ENCODE measurements at places on chromosomes 13 and 19.

GRCh38 chr13:112770504-112770903, 80.7 kb downstream of the ATP11A start:
- DNase-seq, result no peak

DNA sequence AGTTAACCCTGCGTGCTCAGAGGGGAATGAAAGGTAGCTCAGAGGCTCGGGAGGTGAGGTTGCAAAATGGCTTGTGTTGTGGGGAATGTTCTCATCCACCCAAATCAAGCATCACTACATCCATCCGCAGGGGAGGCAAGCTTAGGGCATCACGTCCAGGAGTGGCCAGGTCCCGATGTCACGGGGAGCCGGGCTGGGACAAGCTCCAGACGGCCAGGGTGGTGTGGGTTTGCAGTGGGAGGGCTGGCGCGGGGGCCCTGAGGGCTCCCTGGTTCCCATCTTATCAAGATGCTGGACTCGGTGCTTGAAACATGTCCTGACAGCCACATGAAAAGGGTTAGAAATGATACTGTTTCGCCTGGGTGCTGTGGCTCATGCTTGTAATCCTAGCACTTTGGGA, 25.8 kb downstream of the EPN1 start:
- DNase-seq, result no peak

GRCh38 chr19:14174883-14175282, 31.1 kb downstream of the ADGRL1 start:
- no peak for DNase-seq

DNA sequence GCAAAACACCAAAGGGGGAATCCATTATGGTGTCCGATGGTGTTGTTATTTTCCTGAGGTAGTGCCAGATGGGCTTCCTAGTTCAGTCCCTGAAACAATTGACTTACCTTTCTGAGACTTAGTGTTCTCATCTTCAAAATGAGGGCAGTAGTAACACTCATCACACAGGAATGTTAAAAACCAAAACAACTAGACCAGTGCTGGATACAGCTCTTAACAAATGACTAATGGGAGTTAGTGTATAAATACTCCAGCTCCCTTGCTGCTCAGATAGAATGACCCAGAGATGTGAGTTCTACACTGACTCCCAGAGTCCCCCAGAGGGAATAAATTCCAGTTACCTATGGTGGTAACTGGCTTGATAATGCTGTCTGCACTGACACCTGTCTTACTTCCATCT, 49.9 kb downstream of the MBD3L2B start:
- no peak for DNase-seq

- no peak for DNase-seq
Measured at GRCh38 chr13:110913322-110914080, 1.4 kb downstream of the ANKRD10 start.

GRCh38 chr19:15954820-15955219, 6.0 kb downstream of the OR10H4 start:
- DNase-seq, result no peak

GRCh38 chr19:29666578-29667386, 1.5 kb downstream of the PLEKHF1 start:
- no peak for DNase-seq

DNA sequence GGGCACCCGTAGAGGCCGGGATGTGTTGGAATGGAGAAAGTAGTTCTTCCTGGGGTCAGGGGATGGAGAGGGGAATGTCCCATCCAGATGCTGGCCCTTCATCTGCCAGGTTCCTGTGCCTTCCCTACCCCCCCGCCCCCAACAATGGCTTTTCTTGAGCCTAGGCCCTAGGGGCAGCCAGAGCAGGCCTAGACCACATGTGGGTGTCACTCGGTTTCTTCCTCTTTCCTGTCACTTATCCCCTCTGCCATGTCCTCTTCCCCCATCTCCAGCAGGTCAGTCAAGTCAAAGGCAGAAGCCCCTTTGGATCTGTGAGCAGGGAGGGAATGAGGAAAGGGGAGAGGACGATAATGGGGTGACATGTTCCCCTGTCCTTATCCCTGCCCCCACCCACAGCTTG, 36.4 kb downstream of the LYL1 start:
- no peak for DNase-seq

DNA sequence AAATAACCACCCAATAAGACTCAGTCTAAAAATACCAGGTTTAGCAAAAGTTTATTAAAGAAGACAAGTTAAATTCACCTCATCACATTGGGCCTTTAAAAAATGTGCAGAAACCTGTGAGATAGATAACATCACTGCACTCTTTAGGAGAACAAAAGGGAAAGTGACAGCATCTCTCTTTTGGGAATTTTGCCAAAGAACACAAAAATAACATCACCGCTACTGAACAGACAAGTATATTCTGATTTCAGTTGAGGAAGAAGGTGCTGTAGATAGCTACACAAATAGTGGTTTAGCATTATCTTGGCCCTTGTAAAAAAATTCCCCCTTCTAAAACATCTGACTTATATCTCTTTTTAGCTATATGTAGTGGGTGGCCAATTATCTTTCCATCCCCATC, 244.7 kb downstream of the VWA8 start:
- no peak for DNase-seq

DNA sequence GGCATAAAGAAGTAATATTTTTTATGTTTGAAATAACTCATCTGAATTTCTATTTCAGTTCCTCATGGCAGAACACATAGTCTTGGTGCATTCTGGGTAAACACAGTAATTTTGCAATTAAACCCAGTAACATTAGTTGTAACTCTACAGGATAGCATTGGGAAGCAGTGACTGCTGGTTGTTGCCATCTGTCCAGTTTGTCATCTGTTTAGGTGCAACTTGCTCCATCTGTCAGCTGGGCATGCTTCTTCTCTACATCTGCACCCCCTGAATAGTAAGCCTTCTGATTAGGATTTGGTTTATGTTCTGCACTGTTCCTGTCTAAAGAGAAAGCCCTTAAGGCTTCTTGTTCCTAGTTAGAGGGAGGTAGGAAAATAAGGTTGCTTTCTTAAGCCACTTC, 63.5 kb upstream of the CSNK1A1L start:
- DNase-seq, result no peak

GRCh38 chr13:101092985-101093384, 323.3 kb downstream of the NALCN start:
- no peak for DNase-seq

GRCh38 chr19:13920524-13920923, 14.5 kb downstream of the CC2D1A start:
- DNase-seq, result no peak

- DNase-seq, result no peak
Measured at GRCh38 chr13:24654741-24655140, 25.5 kb upstream of the ATP12A start.

- no peak for DNase-seq
Measured at GRCh38 chr13:110377826-110378201, 70.7 kb downstream of the COL4A2 start.

DNA sequence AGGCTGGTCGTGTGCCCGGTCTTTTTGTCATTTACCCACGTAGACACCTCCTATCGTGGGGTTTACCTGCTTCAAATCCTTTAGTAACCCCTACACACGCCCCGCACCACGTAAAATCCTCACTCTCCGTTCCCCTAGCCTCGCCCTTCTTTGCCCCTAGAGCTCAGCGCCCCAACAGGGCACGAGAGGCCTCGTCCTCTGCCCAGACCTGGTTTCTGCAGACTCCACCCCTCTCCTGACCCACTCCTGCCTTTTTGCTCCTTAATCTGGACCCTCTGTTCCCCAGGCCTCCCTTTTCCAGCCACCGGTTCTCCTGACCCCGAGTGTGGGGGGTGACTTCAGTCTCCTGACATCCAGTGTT, 412 bp downstream of the ZNF528 start:
- no peak for DNase-seq

- DNase-seq, result no peak
Measured at GRCh38 chr13:98658131-98658530, 81.2 kb upstream of the STK24 start.

DNA sequence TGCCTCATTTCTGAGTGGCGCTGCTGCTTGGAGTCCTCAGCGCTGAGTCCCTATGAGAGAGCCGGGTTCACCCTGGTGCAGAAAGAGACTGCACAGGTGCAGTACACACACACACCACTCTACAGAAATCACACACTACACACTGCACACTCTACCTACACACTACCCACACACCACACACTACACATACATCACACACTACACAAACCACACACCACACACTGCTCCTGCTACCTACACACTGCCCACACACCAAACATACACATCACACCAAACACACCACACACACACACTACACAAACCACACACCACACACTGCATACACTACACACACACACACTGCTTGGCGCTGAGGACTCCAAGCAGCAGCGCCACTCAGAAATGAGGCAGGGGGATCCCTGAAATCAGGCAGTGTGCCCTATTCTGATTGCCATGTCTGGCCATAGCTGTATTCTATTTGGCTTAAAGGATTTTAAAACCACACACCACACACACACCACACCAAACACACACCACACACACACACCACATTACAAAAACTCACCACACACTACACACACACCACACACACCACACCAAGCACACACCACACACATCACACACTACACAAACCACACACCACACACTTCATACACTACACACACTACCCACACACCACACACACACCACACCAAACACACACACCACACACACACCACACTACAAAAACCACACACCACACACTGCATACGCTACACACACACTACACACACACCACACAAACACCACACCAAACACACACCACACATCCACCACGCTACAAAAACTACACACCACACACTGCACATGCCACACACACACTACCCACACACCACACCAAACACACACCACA, 4.9 kb downstream of the MAG start:
- no peak for DNase-seq

DNA sequence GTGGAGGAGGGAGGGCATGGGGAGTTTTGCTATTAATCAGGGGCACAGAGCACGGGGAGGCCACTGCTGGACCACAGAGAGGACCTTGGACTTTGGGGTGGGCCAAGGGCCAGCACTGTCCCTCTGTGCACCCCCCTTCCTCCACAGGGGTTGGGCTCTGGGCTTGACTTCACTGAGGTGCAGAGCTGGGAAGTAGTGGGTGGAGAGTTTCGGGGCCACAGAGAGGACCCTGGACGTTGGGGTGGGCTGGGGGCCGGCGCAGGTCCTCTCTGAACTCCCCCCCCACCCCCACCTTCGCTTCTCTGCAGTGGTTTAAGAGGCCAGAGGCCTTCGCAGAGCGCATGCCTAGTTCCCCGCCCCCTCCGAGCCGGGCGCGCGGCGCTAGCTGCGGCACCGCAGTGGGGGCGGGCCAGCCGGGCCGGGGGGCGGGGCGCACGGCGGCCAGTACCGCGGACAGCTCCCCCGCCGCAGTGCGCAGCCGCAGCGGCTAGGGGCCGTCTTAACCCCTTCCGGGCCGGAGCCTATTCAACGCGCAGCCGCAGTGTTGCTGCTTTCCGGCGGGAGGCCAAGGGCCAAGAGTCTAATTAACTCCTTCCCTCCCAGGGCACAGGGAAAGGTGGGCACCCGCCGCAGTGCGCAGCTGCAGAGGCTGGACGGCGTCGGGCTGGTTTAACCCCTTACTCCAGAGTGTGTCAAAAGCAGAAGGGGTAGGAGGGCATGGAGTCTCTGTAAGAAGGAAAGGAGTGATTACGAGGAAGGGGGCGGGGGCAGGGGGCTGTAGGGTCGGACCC, 3.7 kb downstream of the KCNC3 start:
- DNase-seq, result no peak

DNA sequence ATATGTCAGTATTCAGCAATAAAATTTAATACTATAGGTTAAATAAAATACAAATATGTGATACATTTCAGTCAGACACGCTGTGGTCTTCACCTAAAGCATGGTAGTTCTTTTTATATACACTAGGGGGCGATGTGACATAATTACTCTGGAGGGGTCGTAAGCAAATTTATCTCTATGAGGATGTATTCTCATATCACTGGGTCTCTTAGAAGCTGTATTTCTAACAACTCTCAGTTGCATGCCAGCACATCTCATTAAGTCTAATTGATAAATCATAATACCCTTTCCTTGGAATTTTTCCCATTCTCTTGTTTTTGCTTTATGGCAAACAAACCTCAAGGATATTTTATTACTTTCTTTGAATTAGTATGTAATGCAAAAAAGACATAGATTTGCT, 3.9 kb upstream of the PCDH17 start:
- DNase-seq, result no peak

- DNase-seq, result no peak
Measured at GRCh38 chr13:42028113-42028799, 20.2 kb upstream of the DGKH start.

DNA sequence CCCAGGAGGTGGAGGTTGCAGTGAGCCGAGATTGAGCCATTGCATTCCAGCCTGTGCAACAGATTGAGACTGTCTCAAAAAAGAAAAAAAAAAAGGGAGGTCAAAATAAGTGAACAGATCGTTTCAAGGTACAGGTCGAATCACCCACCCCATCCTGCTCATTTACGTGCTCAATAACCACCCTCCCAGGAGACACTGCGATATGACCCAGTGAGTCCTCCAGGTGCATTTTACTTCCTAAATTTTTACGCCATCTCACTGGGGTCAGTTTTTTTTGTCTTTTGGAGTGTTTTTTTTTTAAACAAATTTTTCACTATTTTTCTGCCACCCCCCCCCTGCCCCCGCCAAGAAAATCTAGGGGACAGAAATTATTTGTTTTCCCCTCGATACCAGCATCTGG, 68.1 kb downstream of the ZNF486 start:
- no peak for DNase-seq

DNA sequence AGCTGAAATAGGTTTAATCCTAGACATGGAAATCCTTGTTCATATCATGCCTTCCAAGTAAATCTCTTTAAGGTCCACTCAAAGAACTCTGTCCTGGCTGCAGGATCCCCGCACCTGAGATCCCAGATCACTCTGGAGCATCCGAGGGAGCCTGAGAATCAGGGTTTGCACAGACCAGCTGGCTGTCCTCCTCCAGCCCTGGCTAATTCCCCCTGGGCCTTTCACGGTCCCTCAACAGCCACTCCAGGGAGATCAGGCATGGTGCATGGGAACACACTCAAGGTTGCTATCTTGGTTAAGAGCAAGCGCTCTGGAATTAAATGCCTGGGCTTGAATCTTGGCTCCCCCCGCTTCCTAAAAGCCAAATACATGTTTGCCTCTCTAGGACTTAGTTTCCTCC, 130.8 kb downstream of the IRS2 start:
- no peak for DNase-seq

DNA sequence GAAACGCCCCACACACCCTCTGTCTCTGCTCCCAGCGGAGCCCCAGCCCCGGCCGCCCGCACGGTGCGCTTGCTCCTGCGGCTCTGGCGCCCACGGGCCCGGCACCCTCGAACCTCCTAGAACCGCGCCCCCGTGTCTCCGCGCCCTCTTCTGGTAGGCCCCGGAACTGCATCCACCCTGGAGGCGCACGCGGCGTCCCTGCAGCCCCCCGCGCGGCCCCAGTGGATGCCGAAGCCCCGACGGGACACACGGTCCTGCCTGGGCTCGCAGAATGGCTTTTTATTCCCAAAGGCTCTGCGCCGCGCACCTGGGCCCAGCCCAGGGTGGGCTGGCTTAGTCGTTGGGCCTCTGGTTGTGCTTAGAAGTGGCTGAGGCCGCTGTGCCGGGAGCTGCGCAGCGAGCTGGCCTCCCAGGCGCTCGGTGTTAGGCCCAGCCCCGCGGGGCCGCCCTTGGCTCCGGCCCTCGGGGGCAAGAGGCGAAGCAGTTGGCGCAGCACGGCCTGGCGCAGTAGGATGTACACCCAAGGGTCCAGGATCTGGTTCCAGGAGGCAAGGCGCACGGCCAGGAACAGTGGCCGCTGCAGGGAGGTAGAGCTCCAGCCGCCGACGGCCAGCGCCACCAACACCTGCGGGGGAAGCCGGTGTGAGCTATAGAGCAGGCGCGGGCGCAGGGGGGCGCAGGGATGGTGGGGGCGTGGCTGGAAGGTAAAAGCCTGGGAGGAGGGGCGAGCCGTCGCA, 2.8 kb downstream of the PTGER1 start:
- no peak for DNase-seq

GRCh38 chr19:32469795-32470194, 64.2 kb downstream of the DPY19L3 start:
- no peak for DNase-seq
